MCF 10A (cell line): ENCODE measurements at places on chromosomes 3 and 15. TPM values are rescaled to one million over a fixed set of nuclear protein-coding genes. Genes with fewer than 3 reads are reported as not detected.
A peak's percentile ranks its signal among the peaks of the same experiment; 100 is the strongest.

GRCh38 chr3:111438283-111438682 lies 103.7 kb upstream of the CD96 start:
- no peak for DNase-seq
- H3K27ac ChIP-seq: no peak overlapping the region
- no peaks in the 10 kb centered on the region for H3K36me3 ChIP-seq
- no peaks in the 10 kb centered on the region for H3K27me3 ChIP-seq

DNA sequence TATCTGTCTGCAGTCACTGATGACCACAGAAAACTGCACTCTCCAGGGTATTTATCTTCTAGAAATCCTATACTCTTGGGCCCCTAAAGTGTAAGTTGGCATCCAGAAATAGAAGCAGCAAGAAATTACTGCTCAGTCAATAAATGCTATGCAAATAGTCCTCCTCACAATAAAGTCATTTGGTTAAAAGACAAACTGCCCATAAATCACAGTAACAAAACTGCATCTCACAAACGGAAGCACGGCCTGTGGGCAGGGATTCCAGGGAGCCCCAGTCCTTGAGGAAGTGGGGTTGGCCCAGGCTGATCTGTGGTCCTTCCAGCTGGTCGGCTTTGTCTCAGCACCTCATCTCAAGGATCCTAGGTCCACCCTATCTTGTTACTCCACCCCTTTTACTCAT lies 29.7 kb upstream of the SPATA12 start:
- no peak overlapping the region for H3K4me3 ChIP-seq

GRCh38 chr3:179174316-179174715 lies 26.2 kb downstream of the PIK3CA start:
- no peak overlapping the region for H3K27ac ChIP-seq
- DNase-seq: no peak
- no peaks in the 10 kb centered on the region for H3K36me3 ChIP-seq
- H3K4me1 ChIP-seq: peaks cover 10% of the 10 kb centered on the region
- H3K27me3 ChIP-seq: no peaks in the 10 kb centered on the region

- no peak for DNase-seq
- H3K4me1 ChIP-seq: no peaks in the 10 kb centered on the region
- no peak overlapping the region for H3K27ac ChIP-seq
- no peak overlapping the region for H3K4me3 ChIP-seq
- H3K36me3 ChIP-seq: no peaks in the 10 kb centered on the region
Observed at GRCh38 chr3:18288243-18288642, 136.9 kb downstream of the SATB1 start.

- peaks cover 4% of the 10 kb centered on the region for H3K36me3 ChIP-seq
- peaks cover 15% of the 10 kb centered on the region for H3K4me1 ChIP-seq
- H3K4me3 ChIP-seq: no peak overlapping the region
- H3K27me3 ChIP-seq: no peaks in the 10 kb centered on the region
- DNase-seq: no peak
Observed at GRCh38 chr3:28973609-28974008, 307.3 kb upstream of the RBMS3 start.

DNA sequence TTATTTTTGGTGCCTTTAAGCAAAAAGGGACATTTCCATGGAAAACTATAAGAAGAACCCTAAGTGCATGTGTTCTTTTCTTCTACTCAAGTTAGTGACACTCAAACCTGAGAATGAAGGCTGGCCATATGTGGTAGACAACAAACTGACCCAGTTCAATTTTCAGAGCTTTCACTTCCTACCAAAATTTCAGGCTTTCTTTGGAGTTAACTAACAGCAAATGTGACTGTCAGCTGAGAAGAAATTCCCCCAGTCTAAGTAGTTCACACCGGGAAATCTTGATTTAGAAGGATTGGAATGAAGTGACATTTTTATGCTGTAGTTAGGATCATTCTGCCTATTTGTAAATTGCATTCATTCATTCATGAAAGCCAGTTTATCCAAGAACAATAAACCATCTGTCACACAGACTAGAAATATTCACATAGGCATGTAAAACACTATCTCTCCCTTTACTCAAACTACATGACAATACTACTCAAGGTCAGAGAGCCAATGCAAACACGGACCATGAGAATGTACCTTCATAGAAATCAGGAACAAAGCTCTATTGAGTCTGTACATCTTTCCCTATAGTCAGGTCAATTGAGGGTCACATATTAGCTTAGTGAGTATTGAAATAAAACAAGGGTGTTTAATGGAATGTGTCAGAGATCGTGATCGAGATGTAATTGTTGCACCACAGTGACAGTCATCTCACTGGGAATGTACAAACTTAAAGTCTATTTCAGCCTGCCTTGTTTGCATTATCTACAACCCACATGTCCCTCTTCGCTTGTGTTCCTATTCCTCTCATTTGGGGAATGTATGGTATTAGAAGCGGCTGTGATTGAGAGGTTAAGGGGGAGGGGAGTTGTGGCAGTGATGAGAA lies 113.8 kb upstream of the TGFBR2 start:
- H3K4me1 ChIP-seq: peaks cover 44% of the 10 kb centered on the region
- H3K27me3 ChIP-seq: no peaks in the 10 kb centered on the region
- H3K36me3 ChIP-seq: no peaks in the 10 kb centered on the region
- peak overlapping the region; percentile 12 for H3K4me3 ChIP-seq
- DNase-seq: peak; percentile 40
- H3K27ac ChIP-seq: peak overlapping the region; percentile 85

DNA sequence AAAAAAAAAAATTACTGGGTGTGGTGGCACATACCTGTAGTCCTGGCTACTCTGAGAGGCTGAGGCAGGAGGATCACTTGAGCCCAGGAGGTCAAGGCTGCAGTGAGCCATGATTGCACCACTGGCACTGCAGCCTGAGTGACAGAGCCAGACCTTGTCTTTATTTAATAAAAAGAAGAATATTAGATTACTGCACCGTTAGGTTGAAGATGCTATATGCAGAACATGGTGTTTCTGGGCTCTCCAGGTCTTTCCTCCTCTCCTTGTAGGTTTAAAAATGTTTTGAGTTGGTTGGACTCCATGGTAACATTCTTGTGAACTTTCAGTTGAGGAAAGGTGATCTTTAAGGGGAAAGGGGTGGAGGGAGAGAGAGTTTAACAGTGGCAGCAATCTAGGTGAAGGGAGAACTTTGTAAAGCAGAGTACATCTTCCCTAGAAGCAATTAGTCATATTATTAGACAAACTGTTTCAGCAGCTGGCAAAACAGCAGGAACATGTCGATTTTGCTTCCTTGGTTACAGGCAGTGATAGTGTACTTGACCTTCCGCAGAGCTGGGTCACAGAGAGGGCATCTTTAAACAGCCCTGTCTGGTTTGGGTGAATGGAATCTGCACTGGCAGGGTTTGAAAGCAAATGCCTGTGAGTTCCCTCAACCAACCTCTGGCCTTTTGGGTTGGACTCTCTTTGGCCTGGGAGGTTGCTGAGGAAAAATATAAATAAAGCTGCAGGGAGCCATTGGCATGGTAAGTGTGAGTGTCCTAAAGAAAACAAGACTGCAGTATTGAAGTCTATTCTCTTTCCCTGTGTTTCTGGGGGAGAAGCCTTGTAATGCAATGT lies 42.8 kb downstream of the NR2C2 start:
- peak; percentile 9 for DNase-seq
- H3K4me3 ChIP-seq: no peak overlapping the region
- H3K36me3 ChIP-seq: peaks cover 21% of the 10 kb centered on the region

DNA sequence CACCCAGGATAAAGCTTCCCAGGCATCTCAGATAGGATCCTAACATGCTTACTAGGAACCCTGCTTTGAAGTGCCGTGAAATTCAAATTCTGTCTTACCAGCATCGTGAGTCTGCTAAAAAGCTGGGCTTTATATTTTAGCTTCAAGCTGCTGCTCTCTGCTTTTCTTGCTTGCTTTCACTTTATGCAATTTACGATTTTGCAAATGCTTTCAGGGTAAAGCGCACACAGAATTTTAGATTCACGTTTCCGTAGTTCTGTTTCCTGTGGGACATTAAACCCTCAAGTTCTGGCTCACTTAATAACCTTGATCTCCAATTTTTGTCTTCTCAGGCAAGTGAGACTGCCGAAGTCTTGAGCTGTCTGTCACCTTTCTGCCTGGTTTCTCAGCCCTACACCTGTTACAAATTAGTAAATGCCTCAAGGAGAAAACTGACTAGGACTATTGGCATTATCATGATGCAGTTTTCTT lies 170.5 kb upstream of the TGFBR2 start:
- H3K4me3 ChIP-seq: no peak overlapping the region
- no peaks in the 10 kb centered on the region for H3K27me3 ChIP-seq
- H3K4me1 ChIP-seq: peaks cover 8% of the 10 kb centered on the region
- no peak for DNase-seq
- no peak overlapping the region for H3K27ac ChIP-seq
- H3K36me3 ChIP-seq: no peaks in the 10 kb centered on the region

GRCh38 chr15:27461181-27461580 lies 490.2 kb downstream of the GABRG3 start:
- no peak overlapping the region for H3K27ac ChIP-seq
- no peaks in the 10 kb centered on the region for H3K4me1 ChIP-seq
- no peak overlapping the region for H3K4me3 ChIP-seq
- DNase-seq: no peak
- no peaks in the 10 kb centered on the region for H3K27me3 ChIP-seq

DNA sequence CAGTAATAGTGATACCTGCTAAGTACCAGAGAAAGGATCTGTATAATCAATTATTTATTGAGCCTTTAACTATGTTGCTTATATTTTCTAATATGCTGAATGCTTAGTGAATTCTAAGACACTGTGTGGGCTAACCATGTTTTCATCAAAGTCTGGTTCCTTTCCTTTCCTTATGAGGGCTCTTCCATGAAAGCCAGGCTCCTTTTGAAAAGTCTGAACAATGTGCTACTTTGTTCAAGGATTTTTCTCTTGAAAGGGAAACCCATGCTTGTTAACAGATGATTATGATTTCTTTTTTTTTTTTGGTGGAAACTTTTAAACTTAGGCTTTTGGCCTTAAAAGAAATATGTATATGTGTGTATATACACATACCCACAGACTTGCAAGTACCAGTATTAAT lies 17.0 kb downstream of the YEATS2 start:
- no peak for DNase-seq
- H3K4me3 ChIP-seq: no peak overlapping the region
- no peaks in the 10 kb centered on the region for H3K4me1 ChIP-seq

DNA sequence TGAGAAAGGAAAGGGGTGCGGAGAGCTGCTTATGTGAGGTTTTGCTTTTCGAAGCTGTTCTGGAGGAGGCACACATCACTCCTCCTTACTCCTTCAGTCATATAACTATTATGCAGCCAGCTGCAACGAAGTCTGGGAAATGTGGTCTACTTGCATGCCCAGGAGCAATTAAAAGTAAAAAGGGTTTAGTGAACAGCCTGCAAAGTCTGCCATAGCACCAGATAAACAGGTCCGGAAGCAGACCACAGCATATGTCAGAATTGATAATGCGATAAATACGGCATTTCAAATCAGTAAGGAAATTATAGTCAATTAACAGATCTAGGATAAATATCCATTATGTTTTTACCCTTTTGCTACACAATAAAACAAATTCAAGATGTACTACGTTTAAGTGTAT lies 99.5 kb downstream of the POLR2M start:
- DNase-seq: no peak
- no peaks in the 10 kb centered on the region for H3K36me3 ChIP-seq

GRCh38 chr3:27252646-27253045 lies 116.5 kb downstream of the NEK10 start:
- no peak for DNase-seq
- no peaks in the 10 kb centered on the region for H3K27me3 ChIP-seq
- H3K27ac ChIP-seq: no peak overlapping the region
- H3K36me3 ChIP-seq: no peaks in the 10 kb centered on the region

GRCh38 chr3:15983232-15983631 lies 185.5 kb upstream of the ANKRD28 start:
- H3K4me1 ChIP-seq: peaks cover 23% of the 10 kb centered on the region
- peak; percentile 78 for DNase-seq
- H3K27me3 ChIP-seq: no peaks in the 10 kb centered on the region
- peak overlapping the region; percentile 69 for H3K4me3 ChIP-seq
- peak overlapping the region; percentile 96 for H3K27ac ChIP-seq

DNA sequence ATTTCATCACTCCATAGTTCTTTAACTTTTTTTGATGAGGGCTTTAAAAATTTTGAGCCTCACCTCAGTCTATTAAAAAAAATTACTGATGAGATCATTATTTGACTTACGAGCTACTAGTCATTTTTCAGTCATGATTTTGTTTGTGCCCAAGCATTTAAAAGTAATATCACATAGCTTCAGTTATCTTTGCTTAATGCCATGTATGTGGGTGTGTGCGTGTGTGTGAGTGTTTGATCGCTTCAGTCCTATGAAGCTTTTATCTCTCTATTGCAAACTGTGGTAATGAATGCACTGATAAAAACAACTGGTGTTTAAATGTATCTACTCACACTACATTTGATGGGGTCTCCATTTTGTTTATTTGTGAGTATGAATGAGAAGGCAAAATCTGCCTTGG lies 49.8 kb downstream of the RSRC1 start:
- no peaks in the 10 kb centered on the region for H3K27me3 ChIP-seq
- no peak for DNase-seq
- H3K4me1 ChIP-seq: peaks cover 27% of the 10 kb centered on the region
- no peaks in the 10 kb centered on the region for H3K36me3 ChIP-seq
- no peak overlapping the region for H3K27ac ChIP-seq

GRCh38 chr15:42010434-42010833 lies 10.4 kb downstream of the PLA2G4E start:
- no peak overlapping the region for H3K4me3 ChIP-seq
- peak; percentile 58 for DNase-seq
- H3K36me3 ChIP-seq: peaks cover 6% of the 10 kb centered on the region
- peak overlapping the region; percentile 46 for H3K27ac ChIP-seq

DNA sequence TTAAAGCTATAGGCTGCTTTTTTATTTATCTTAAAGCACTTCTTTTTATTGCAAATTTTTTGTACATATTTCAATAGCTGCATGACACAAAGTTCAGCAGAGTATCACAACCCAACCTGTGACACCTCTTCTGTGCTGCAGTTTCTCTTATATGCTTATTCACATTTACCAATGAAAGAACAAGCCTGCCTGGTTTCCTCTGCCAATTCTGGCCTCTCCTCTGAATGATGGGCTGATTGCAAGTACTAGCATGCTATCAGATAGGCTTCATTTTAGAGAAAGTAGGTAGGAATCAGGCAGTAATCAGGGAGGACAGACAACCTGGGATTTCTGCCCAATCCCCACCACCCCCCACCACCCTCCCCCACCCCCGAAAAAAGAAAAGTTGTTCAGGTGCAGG lies 26.6 kb downstream of the ACKR4 start:
- no peak overlapping the region for H3K4me3 ChIP-seq
- no peak for DNase-seq
- H3K27ac ChIP-seq: no peak overlapping the region

Gene IQGAP1
- total RNA-seq: 264 and 284 TPM in 2 replicates

Gene XCR1
- not detected in 2 replicates for total RNA-seq

Gene KLHL18
- 36.4 and 36.6 TPM in 2 replicates for total RNA-seq

Gene SLC22A14
- 0.44 and 0.64 TPM in 2 replicates for total RNA-seq

Gene TRIM42
- total RNA-seq: not detected in 2 replicates

Gene SCG5
- 4.0 and 7.4 TPM in 2 replicates for total RNA-seq

Gene HOMER2
- total RNA-seq: 8.8 and 17.0 TPM in 2 replicates
